Right ventricle myocardium inferior (tissue), 1 donor: ENCODE measurements at places on chromosomes 2 and 18. TPM values are rescaled to one million over a fixed set of nuclear protein-coding genes. Genes with fewer than 3 reads are reported as not detected.
A peak's percentile ranks its signal among the peaks of the same experiment; 100 is the strongest.

Gene RALBP1
- 48.7 TPM for total RNA-seq

Gene ANKRD30B
- total RNA-seq: not detected

DNA sequence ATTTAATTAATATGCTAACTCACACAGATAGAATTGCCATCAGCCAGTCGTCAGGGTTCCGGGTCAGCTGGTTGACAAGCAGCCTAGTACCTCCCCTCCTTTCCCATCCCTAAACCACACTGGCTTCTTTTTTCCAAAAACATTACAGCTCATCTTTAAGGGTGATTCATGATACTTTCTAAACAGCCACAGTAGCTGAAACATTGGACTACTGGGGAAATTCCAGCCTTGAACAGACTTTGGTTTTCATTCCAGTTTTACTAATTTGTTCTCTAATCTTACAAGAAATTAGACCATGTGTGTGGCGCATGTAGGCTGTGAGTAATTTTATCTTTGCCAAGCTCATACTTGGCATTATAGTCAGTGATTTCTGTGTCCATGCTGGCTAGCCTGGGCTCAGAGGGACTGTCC, 110.8 kb downstream of the FMNL2 start:
- DNase-seq: no peak

DNA sequence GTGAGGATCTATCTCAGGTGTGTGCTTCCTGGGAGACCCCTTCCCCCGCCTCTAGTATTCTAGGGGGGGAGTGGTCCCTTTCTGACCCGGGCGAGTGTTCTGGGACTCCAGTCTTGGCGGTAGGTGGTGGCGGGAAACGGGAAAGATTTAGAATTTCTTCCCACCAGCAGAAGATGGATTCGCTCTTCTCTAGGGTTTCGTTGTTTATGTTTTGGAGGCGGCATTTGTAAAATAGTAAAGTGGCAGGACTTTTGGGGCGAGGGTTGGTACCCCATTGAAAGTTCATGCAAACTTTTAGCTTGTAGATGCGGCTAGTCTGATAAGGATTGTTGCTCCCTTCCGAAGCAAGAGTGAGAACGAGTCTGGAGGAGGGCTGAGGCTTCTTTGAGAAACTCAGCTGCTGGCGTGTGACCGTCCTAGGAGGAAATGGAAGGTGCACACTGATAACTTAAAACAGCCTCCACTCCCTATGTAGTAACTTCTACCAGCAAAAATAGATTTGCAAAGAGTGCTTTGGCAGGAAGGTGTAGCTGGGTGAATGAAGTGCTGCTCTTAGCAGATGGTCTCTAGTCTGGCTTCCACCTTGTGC, 412 bp downstream of the GPD2 start:
- no peak for DNase-seq

DNA sequence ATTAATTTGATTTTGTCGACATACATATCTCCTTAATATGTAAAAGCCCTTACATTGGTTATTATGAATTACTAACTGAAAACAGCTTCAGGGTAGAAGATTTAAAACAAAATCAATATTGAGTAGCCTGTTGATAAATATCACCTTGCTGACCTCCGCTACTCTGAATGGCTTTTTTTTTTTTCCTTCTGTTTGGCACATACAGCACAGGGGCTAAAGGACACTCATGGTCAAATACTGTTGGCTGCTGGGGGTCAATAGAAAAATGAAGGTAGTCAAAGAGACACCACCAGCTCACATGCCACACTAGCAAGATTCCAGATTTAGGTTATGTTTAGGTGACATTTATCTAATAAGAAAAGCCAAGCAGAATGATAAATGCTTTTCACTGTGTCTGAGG, 1642.4 kb upstream of the SLC39A10 start:
- DNase-seq: no peak

Gene FAHD2B
- 34.2 TPM for total RNA-seq

DNA sequence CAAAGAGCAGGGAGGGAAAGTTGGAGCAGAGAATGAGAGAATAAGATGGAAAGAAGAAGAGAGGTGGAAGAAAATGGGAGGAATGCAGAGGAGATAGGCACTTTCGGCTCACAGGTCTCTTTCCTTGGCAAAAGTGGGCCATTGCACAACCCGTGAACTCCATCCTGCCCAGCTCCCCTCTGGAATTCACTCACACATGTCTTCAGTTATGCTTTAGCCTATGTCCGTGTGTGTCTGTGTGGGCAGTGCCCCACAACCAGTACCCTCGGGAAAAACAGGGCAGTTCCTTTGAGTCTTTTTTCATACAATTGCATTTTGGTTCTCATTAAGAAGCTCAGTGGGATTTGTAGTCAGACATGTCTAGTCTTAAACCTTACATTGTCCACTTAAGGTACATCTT, 34.5 kb downstream of the DTNA start:
- no peak for DNase-seq

Gene MYCN
- total RNA-seq: 0.54 TPM

Gene COL4A3
- 5.5 TPM for total RNA-seq

Gene HMSD
- total RNA-seq: not detected

Gene COL4A4
- total RNA-seq: 13.6 TPM

Gene RNF125
- total RNA-seq: 5.6 TPM

Gene PDE1A
- total RNA-seq: 14.6 TPM

DNA sequence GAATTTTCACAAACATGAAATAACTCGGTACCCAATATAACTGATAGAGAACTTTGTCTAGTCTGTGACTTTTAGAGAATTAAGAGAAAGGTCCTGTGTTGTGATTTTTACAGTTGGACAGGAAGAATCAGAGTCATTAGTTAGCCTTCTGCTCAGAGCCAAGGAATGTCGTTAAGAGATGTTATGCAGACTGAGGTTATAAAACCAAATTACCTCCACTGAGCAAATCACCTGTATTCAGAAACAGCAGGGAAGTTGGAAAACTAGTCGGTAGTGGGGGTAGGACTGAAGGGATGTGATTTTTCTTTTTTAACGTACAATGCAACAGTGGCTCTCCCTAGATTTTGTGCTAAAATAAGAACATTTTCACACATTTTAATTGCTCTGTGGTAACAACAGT, 18.5 kb downstream of the TANK start:
- DNase-seq: no peak

GRCh38 chr2:1707771-1708418, 36.4 kb downstream of the PXDN start:
- peak; percentile 89 for DNase-seq

DNA sequence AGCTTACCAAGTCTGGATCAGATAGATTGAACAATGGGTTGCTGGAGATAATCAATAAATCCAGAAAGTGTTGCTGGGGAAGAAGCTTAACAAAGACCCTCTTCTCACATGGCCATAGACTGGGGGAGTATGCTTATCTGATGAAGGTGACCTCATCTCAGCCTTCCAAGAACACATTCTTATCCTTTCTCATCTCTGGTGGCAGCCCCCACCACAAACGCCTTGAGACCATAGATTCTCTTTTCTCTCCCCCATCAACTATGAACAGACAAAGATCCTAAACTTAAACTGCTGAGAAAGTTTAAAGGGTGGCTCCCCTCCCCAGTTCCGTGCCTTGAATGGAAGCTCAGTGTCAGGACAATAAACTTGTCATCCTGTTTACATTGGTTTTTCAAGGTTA, 428.7 kb upstream of the TRIB2 start:
- DNase-seq: no peak

- DNase-seq: no peak
These were observed 18.7 kb downstream of the C2orf92 start for GRCh38 chr2:97688062-97688827.

GRCh38 chr2:145228506-145228905, 708.6 kb upstream of the ZEB2 start:
- DNase-seq: peak; percentile 51

Gene POMC
- total RNA-seq: 9.1 TPM

GRCh38 chr18:49029628-49030027, 78.9 kb upstream of the SMAD7 start:
- no peak for DNase-seq

DNA sequence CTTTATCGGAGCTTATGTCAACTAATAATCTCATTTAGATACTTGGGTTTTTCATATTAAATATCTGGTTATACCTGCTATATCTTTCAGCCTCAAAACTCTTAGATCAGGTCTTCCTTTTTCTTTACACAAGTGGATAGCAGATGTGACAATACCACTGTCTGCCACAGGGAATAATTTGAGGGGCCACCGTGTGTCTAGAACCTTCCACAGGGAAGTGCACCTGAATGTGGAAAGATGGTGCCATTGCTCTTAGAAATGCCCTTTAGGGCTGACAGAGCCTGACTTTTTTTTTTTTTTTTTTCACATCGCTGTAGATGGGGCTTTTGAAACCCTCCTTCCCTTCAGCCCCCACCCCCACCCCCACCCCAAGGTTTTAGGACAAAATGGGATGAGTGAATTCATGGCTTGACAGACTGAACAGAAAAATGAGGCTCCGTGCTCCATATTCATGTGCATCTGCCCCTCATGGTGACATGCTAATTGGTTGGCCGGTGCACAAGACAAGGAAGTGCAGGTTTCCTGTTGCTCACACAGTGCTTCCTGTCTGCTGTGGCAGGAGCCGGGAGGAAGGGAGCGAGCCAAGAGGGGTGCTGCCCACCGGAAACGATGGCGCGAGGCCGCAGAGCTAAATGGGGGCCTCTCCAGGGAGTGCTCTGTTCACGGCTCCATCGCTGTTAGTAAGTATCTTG, 246.0 kb downstream of the LDLRAD4 start:
- DNase-seq: peak; percentile 78
